Sciatic nerve (tissue), 2 donors: ENCODE measurements at places on chromosomes 7 and 10. TPM values are rescaled to one million over a fixed set of nuclear protein-coding genes. Genes with fewer than 3 reads are reported as not detected.

DNA sequence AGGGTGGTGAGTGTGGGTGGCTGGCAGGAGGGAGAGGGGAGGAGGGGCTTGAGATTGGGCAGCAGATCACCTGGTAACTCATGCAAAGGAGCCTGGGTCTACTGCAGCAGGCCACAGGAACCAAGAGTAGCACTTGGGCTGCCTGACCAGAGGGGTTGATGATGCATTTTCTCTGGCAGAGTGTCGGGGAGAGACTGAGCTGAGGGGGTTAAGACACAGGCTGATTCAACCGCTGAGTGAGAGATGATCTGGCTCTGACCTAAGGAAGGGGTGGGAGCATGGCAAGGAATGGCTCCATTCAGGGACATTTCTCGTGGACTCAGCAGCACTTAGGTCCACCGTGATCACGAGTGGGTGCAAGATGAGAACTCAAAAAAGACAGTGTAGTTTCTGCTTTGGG is 115.5 kb upstream of the STK17A start:
- DNase-seq: no peak

The SFRP4 gene
- total RNA-seq: 261 TPM

The SUPV3L1 gene
- total RNA-seq: 22.7 TPM

DNA sequence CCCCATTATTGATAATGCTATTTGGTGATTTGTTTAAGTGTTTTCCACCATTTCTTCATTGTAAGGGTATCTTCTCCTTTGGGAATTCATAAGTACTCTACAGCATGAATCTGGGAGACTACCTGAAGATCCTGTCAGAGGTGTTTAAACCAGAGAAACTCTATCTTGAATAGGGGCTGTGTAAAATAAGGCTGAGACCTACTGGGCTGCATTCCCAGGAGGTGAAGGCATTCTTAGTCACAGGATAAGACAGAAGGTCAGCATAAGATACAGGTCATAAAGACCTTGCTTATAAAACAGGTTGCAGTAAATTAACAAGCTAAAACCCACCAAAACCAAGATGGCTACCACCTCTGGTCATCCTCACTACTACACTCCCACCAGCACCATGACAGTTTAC is 13.4 kb upstream of the OR2A5 start:
- DNase-seq: no peak

GRCh38 chr10:31927565-31927883 is 1.1 kb downstream of the ARHGAP12 start:
- no peak for DNase-seq

The ERV3-1 gene
- total RNA-seq: 26.8 TPM

The CYP2W1 gene
- 1.6 TPM for total RNA-seq

The TAS2R38 gene
- total RNA-seq: not detected
